Activated naive CD8-positive, alpha-beta T cell treated with anti-CD3 and anti-CD28 coated beads for 36 hours (primary cell): ENCODE measurements at places on chromosomes 5 and 9.

DNA sequence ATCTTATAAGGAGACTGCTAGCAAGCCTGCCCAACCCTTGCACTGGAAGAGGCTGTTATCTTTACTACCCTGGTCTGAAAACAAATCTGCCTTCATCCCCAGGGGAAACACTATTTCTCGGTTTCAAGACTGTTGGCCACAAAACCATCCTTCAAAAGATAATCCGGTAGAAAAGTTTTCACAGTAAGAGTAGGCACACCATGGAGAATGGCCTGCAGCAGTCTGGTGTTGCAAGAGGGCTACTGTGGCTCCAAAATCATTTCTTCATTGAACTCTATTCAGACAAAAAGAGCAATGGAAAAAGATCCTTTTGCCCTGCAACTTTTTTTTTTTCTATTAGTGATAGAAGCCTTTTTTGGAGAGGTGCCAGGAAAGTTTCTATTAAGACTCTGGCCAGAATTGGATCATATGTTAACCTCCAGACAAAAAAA is 163.9 kb downstream of the ARHGEF28 start:
- no peak for DNase-seq

- DNase-seq = no peak
Measured at GRCh38 chr5:172820046-172820767, 13.8 kb upstream of the ERGIC1 start.

GRCh38 chr5:149317281-149318048 is 27.8 kb upstream of the GRPEL2 start:
- DNase-seq = no peak

DNA sequence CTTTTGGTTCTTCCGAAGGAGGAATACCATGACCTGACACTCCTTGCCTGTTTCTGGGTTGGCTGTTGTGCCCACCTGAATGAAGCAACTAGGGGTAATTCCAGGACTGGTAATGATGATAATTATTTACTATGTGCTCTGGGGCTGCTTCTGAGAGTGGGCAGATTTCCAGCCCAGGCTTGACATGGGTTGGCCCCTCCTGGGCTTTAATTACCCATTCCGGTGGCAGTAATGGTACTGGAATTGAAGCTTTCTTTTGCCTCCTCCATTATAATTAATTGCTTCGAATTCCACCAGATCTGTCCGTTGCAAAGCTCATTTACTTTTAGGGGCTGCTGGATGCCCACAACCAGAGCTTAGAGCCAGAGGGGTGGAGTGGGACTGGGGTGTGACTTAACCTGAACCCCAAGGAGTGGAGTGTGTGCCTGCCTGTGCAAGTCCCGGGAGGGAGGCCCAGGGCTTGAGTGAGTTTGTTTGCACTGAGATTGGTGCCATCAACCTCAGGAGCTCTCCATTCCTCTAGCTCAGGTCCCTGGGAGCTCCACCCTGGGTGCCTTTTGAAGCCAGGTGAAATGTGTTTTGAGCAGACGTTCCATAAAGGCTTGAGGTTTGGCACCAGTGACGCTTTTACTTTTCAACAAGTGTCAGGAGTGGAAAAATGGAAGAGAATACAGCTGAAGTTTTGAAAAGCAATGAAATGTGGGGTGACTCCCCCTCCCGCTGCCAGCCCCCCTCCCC is 214.6 kb downstream of the PDZD2 start:
- DNase-seq = no peak

DNA sequence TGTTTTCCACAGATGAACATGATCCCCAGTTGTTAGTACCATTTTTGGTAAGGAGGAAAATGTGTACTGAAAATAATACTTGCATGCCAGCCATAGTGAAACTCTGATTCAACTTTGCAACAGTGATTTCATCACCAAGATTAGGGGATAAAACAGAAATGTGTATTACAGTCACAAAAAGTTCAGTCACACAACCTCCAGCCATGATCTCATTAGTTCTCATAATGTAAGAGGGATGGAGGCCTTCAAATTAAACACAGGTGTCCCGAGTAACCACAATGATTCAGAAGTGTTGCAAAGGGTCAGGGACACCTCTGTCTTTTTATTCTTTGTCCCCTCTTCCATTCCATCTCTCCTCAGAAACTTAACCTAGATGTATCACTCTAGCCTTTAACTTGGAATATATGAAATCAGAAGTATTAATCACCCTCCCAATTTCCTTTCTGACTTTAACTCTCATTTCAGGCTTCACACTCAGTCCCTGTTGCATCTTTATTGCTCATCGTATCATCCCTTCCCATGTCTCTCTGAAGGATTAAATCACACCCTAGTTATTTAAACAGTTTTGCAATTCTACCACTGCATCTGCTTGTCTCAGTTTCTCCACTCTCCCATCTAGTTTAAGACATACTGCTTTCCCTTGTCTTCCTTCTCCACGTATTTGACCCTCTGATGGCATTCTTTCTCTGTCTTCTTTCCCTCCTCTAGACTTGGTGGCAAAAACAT is 291.2 kb downstream of the ADAMTS6 start:
- peak; percentile 5 for DNase-seq
